ENCODE measurements at places on chromosomes 13 and 19.

- DNase-seq, result no peak
Observed at GRCh38 chr19:18424122-18424889, 5.1 kb downstream of the SSBP4 start.

GRCh38 chr19:55503157-55503501, 14.9 kb downstream of the SSC5D start:
- no peak for DNase-seq

GRCh38 chr19:52369559-52370340, at the start of gene ZNF880:
ZNF880 (plus strand) TSS chr19:52369923; CDS start chr19:52369966, 43 bp downstream.
- DNase-seq, result peak; percentile 81

GRCh38 chr13:40345654-40346372, 320.6 kb downstream of the FOXO1 start:
- no peak for DNase-seq

GRCh38 chr13:95677564-95678266, 776 bp downstream of the DNAJC3 start:
- DNase-seq, result no peak

GRCh38 chr19:16325161-16325527, 518 bp downstream of the KLF2 start:
- peak; percentile 50 for DNase-seq

GRCh38 chr19:19285686-19286085, 12.6 kb upstream of the TM6SF2 start:
- no peak for DNase-seq

- DNase-seq, result no peak
Observed at GRCh38 chr13:67227131-67227983, 2.8 kb downstream of the PCDH9 start.

DNA sequence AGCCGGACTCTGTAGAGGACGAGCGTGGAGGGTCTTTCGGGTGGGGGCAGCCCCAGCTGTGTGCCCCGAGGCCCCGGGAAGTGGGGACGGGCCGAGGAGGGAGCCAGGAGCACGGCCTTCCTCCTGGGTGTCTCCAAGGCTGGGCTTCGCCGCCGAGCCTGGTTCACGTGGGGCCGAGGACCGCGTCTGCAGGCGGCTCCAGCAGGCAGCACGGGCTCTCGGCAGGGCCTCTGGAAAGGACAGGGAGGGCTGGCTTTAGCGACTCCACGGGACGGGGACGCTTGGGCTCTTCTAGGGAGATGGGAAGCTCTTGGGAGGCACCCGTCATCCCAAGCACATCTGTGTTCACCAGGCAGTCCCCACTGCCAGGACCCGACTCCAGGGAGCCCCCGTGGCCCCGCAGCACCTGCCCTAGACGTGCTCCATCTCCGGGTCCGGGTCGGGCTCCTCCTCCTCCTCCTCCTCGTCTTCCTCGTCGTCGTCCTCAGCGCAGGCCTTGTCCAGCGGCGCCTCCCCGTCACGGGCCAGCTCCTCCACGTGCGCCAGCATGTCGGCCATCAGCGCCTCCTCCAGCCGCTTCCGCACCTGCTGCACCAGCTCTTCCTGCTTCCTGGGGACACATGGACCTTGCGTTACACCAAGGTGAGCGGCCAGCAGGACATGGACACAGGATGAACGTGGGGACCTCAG, 9.9 kb upstream of the MEX3D start:
- DNase-seq, result no peak

Data from GM06990 (cell line).